ENCODE measurements at places on chromosomes 16 and 17. TPM values are rescaled to one million over a fixed set of nuclear protein-coding genes. Genes with fewer than 3 reads are reported as not detected.
A peak's percentile ranks its signal among the peaks of the same experiment; 100 is the strongest.

DNA sequence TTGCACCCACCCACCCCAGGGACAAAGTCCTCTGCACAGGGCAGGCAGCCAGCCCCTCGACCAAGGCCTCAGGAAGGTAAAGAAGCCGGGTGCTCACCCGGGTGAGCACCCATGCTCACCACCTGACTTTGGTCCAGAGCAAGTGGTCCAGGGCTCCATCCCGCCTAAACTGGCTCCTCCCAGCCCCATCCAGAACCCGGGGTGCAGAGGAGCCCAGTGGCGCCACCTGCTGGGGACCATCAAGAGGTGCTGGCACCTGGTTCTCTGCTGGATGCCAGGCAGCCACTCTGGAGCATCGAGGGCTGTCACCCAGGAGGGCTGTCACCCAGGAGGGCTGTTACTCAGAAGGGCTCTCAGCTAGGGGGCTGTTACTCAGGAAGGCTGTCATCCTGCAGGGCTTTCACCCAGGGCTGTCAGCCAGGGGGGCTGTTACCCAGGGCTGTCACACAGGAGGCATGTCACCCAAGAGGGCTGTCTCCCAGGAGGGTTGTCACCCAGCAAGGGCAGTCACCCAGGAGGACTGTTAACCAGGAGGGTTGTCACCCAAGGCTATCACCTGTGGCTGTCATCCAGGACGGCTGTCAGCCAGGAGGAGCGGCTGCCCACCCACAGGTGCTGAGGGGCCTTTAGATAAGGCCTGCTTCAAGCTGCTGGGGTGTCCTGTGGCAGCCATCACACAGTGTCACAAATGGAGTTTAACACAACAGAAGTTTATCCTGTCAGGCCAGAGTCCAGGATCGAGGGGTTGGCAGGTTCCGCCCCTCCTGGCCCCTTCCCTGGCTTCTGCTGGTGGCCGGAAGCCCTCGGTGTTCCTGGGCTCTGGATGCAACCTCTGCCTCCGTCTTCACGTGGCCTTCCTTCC lies 98.5 kb downstream of the TNFRSF13B start:
- no peak for DNase-seq
- H3K36me3 ChIP-seq, result no peaks in the 10 kb centered on the region
- no peak overlapping the region for H3K27ac ChIP-seq

CLEC16A gene
- 19.9 TPM for total RNA-seq

GRCh38 chr17:51439395-51440229 lies 179.3 kb downstream of the UTP18 start:
- H3K36me3 ChIP-seq, result no peaks in the 10 kb centered on the region
- H3K27ac ChIP-seq, result no peak overlapping the region
- no peaks in the 10 kb centered on the region for H3K4me1 ChIP-seq
- no peak for DNase-seq
- no peaks in the 10 kb centered on the region for H3K27me3 ChIP-seq
- H3K4me3 ChIP-seq, result no peak overlapping the region

MSLN gene
- total RNA-seq, result 0.61 TPM

DNA sequence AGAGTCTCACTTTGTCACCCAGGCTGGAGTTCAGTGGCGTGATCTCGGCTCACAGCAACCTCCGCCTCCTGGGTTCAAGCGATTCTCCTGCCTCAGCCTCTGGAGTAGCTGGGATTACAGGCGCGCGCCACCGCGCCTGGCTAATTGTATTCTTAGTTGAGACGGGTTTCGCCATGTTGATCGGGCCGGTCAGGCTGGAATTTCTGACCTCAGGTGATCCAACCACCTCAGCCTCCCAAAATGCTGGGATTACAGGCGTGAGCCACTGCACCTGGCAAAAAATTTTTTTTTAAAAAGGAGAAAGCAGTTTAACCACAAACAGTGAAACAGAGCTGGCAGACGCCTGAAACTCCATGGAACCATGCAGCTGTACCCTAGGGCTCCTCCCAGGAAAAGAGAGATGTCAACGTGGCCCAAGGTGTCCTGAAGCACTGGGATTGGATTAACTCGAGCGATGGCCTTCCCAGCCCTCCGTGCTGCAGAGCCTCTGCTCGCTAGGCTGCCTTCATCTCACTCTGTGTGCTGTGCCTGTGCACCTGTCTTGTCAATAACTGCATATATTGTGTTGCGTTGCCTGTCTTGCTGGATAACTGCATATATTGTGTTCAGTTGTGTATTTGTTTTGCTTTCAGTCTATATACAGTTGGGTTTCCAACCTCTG lies 29.6 kb upstream of the FOXK2 start:
- H3K36me3 ChIP-seq, result peaks cover 38% of the 10 kb centered on the region
- H3K27ac ChIP-seq, result no peak overlapping the region
- H3K4me3 ChIP-seq, result no peak overlapping the region
- DNase-seq, result peak; percentile 15
- H3K27me3 ChIP-seq, result no peaks in the 10 kb centered on the region

DNA sequence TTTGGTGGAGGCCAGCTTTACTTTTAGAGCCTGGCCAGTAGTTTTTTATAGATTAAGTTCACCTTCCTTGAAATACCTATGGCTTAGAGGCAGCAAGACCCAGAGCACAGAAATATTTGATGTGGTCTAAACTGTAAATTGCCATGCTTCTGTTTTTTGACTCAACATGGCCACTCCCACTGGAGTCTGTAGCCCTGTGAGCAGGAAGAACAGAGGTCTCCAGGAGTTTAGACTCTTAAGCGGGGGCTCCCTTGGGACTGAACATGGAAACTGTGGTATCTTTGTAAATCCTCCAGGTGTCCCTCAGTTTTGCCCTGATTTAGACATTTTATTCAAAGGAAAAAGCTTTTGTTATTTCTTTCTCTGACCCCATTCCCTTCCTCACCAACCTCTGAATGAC lies 145.6 kb downstream of the FTO start:
- H3K4me3 ChIP-seq, result no peak overlapping the region
- H3K27me3 ChIP-seq, result no peaks in the 10 kb centered on the region
- peaks cover 18% of the 10 kb centered on the region for H3K4me1 ChIP-seq
- no peak overlapping the region for H3K27ac ChIP-seq

- peaks cover 14% of the 10 kb centered on the region for H3K4me1 ChIP-seq
- H3K4me3 ChIP-seq, result no peak overlapping the region
- H3K36me3 ChIP-seq, result peaks cover 4% of the 10 kb centered on the region
- no peaks in the 10 kb centered on the region for H3K27me3 ChIP-seq
- no peak overlapping the region for H3K27ac ChIP-seq
Measured at GRCh38 chr16:3131755-3132377, 3.0 kb upstream of the ZNF213 start.

- no peak for DNase-seq
- peaks cover 2% of the 10 kb centered on the region for H3K4me1 ChIP-seq
- no peaks in the 10 kb centered on the region for H3K36me3 ChIP-seq
- no peak overlapping the region for H3K4me3 ChIP-seq
- H3K27me3 ChIP-seq, result no peaks in the 10 kb centered on the region
- no peak overlapping the region for H3K27ac ChIP-seq
Measured at GRCh38 chr17:18071751-18072150, 16.0 kb upstream of the DRG2 start.

LLGL1 gene
- total RNA-seq, result 8.0 TPM

DNA sequence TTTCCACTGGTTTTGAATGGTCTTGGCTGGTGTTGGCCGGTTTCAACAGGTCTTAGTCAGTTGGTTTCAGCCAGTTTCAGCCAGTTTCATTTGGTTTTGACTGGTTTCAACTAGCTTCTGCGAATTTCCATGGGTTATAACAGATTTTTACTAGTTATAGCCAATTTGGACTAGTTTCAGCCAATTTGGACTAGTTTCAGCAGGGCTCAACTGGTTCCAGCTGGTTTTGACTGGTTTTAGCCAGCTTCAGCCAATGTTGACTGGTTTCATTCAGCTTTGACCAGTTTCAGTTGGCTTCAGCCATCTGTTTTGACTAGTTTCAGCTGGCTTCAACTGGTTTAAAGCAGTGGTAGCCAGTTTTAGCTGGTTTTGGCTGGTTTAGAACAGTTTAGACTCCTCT lies 432.6 kb downstream of the UTP18 start:
- H3K27ac ChIP-seq, result no peak overlapping the region
- H3K4me1 ChIP-seq, result no peaks in the 10 kb centered on the region
- H3K36me3 ChIP-seq, result no peaks in the 10 kb centered on the region
- no peak for DNase-seq
- no peaks in the 10 kb centered on the region for H3K27me3 ChIP-seq
- no peak overlapping the region for H3K4me3 ChIP-seq

GRCh38 chr16:81467815-81468214 lies 23.2 kb downstream of the CMIP start:
- H3K27me3 ChIP-seq, result no peaks in the 10 kb centered on the region
- H3K27ac ChIP-seq, result no peak overlapping the region
- no peak overlapping the region for H3K4me3 ChIP-seq

DNA sequence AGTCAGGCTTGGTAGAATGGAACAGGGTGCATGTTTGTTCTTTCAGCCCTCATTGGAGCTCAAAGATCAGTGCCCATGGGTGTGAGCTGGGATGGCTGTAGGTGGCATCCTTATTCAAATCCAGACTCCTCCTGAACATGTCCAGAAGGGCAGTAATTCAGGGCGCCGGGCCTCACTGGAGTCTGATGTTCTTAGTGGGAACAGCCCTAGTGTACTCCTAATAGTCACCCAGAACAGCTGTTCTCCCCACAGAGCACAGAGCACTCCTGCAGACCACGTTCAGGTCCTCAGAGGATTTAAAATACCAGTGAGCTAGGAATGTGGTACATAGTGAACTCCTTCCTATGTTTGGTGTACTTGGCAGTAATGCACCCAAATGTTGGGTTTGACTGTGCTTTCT lies 96.2 kb downstream of the BANP start:
- no peak overlapping the region for H3K4me3 ChIP-seq
- H3K36me3 ChIP-seq, result peaks cover 44% of the 10 kb centered on the region
- no peaks in the 10 kb centered on the region for H3K4me1 ChIP-seq
- no peaks in the 10 kb centered on the region for H3K27me3 ChIP-seq
- DNase-seq, result no peak

DNA sequence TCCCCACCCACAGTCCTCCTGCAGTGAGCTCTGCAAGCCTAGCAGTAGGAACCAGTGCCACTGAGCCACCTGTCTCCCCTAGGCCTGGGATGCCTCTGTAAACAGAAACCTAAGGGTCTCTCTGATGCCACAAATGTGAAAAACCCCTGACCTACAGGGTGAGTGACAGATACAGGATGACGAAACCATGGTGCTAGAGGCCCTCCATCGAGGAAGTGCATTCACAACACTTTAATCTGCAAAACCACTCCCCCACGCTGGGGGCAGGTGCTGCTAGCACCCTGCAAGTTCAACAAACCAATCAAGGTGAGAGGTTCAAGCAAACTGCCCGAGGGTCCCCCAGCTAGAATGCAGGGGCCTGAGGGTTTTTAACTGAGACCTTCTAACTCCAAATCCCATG lies 59.5 kb downstream of the CDYL2 start:
- H3K36me3 ChIP-seq, result no peaks in the 10 kb centered on the region
- no peaks in the 10 kb centered on the region for H3K27me3 ChIP-seq
- no peaks in the 10 kb centered on the region for H3K4me1 ChIP-seq

DNA sequence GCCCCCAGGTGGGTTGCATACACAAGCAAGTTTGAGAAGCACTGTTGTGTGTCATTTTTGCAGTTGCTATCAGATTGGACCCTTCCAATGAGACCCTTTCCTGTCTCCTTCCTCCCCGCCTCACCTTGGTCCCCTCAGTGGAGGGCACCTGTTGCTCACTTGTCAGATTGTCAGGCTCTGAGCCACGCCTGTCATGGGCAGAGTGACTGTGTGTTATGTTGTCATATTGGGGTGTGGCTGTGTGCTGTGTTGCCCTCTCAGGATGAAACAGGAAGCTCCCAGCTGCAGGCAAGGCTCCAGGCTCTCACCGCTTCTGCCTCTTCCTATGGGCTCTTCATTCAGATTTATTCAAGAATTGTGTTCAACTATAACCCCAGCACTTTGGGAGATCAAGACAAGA lies 302.9 kb downstream of the CPPED1 start:
- H3K27ac ChIP-seq, result no peak overlapping the region
- H3K36me3 ChIP-seq, result no peaks in the 10 kb centered on the region
- H3K4me1 ChIP-seq, result peaks cover 8% of the 10 kb centered on the region
- no peaks in the 10 kb centered on the region for H3K27me3 ChIP-seq
- peak; percentile 19 for DNase-seq
- no peak overlapping the region for H3K4me3 ChIP-seq

PPL gene
- 3.7 TPM for total RNA-seq

Data from thymus (tissue), 14 donors.